ENCODE measurements at places on chromosomes 7 and 10.

- peak; percentile 16 for DNase-seq
These were observed 13.2 kb upstream of the TRA2A start for GRCh38 chr7:23544913-23545354.

GRCh38 chr10:118753331-118754228 is 1.2 kb downstream of the CACUL1 start:
- DNase-seq = peak; percentile 23

DNA sequence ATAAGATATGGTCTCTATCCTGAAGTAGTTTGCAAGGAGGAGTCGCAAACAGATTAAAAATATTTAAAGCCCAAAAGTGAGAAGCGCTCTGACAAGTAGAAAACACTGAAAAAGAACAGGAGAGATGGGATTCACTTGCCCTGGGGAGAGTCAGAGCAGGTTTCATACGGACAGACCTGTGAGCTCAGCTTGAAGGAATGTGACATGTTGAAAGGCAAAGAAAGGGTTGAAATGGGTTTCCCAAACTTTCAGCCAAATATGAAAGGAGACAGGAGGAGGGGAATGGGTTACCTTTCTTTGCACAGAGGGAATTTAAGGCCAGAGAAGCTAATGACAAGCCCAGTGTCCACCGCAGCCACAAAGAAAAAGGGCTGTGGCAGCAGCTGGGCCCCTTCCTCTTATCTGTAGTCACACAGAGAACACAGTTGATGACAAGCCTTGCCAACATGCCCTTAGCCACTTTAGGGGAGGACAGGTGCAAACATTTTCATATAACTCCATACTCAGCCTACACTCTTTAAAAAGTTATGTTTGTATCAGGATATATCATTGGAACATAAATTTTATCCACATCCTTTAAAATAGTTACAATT is 14.9 kb downstream of the HOXA1 start:
- DNase-seq = no peak

- no peak for DNase-seq
These were observed 15.2 kb downstream of the SLC13A4 start for GRCh38 chr7:135712796-135713195.

DNA sequence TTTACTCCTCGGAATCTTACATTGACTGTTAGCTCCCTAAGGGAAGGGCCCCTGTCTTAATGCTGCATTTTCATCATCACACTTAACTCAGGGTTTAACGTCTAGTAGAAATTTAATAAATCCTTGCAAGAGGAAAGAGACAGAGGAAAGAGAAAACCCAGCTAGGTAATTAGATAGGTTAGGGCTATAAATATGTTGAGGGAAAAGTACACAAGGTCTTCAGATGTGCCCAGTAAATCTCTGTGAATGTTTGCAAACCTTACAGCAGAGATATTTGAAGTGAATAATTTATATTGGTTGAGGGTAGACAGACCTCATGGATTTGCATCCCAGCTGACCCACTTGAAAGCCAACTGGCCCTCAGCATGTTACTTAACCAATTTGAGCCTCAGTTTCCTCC is 315.5 kb upstream of the NPVF start:
- DNase-seq = no peak

DNA sequence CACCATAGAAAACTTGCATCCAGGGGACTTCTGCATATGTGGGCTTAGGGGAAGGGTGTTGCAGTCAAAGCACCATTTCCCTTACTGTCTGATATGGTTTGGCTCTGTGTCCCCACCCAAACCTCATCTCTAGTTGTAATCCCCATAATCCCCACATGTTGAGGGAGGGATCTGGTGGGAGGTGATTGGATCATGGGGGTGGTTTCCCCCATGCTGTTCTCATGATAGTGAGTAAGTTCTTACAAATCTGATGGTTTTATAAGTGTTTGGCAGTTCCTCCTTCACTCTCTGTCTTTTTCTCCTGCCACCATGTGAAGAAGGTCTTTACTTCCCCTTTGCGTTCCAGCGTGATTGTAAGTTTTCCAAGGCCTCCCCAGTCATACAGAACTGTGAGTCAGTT is 177.4 kb downstream of the ADK start:
- DNase-seq = no peak

GRCh38 chr7:32582036-32582435 is 86.7 kb downstream of the AVL9 start:
- peak; percentile 52 for DNase-seq

DNA sequence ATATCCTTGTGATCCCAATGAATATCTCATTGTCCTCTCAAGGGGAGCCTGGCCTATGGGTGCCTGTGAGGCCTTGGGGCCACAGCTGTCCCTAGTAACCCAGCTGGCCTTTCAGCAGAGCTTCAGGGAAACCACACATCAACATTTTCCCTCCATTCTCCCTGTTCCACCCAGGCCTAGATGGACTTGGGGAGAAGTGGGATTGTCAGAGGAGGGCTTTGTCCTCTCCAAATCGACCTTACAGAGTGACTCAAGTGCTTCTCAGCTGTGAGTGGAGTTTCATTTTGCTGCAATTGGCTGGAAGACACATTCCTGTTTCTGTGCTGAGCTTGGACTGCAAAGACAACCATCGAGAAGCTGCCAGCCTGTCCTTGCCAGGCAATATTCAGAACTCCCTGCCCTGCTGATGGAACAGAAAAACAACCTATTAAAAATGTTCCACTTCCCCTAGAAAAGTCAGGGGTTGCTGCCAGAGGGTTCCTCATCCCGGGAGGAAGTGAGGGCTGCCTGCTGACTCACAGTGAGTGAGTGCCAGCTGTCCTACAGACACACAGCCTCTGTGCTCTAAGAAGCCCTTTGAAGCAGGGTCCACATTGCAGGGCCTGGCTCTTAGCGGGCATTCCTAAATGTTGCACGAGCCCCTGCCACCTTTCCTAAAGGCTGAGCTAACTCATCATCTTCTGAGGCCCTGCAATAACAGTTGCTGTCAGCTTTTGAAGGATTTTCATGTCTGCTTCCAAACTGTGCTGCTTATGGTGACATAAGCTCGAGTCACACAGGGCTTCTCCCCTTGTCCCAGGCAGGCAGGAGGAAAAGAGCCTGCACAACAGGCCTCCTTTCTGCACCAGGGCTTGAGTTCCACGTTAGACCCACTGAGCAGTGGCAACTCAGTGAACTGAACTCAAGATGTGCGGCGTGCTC is 20.5 kb downstream of the STRA8 start:
- DNase-seq = peak; percentile 84

GRCh38 chr7:4809091-4809591 is 33.7 kb downstream of the AP5Z1 start:
- DNase-seq = no peak

- DNase-seq = no peak
These were observed 304.1 kb upstream of the COBL start for GRCh38 chr7:51620706-51621105.

GRCh38 chr10:131996466-131997365 is 15.0 kb upstream of the BNIP3 start:
- DNase-seq = no peak

DNA sequence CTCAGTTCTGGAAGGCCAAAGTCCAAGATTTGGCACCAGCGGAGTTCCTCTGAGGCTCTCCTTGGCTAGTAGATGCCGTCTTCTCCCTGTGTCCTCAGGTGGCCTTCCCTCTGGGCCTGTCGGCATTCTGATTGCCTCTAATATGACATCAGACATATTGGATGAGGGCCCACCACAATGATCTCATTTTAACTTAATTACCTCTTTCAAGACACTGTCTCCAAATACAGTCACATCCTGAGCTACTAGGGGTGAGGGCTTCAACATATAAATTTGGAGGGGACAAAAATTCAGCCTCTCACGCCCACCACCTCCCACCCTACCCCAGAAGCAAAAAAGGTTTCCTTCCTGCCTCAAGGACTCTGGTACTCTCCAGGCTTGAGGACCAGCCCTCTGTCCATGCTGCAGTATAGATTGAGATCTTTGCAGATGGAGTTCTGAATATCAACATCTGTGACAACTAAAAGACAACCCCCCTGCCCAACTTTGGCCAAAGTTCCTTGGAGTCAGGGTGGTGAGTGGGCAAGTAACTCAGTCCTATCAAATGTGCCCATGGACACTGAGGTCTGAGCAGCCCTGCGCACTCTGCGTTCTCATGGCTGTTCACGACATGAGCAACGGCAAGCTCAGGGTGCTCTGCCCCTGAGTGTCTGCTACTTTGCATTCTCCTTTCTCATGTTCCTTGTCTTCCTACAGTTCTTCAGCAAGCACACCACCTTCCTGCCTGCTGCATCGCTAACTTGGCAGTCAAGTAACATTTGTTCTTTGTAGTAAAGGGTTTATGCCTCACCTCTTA is 11.5 kb downstream of the TMEM176B start:
- no peak for DNase-seq

- DNase-seq = peak; percentile 13
These were observed 8.9 kb downstream of the COL1A2 start for GRCh38 chr7:94403546-94403945.

DNA sequence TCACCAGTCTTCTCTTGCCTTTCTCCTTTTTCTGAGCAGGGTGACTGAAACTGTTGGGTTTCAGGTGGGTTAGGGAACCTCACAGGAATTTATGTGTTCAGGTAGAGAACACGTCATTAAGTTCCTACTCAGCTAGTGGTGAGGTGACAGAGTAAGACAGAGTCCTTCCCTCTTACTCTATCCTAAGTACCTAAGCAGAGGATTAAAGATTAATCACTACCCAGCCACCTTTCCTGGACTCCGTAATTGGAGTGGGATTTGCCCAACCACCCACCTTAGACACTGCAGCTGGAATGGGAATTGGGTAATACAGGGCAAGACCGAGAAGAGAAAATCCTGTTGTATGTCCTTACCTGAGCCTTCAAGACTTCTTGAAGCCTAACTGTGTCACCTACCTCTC is 158.1 kb downstream of the LRRC4 start:
- DNase-seq = no peak

GRCh38 chr7:47836080-47836479 is 112.2 kb downstream of the PKD1L1 start:
- DNase-seq = no peak

DNA sequence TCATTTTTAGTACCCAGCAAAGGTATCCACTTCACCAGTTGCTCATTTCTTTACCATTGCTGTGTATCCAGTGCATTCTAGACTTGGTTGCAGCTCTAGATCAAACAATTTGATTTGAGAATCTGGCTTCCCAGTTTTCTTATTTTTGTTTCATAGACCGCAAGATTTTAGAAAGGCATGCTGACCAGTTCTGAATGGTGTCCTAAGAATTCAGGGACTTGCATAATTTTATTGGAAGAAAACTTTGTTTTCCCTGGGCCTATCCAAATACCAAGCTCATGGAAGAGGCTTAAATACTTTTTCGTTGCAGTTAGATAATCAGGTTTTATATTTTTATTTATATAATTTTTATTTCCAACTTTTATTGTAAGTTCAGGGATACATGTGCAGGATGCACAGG is 58.3 kb downstream of the BICC1 start:
- DNase-seq = no peak
